NCI-H526 treated with DMSO at 0.1 percent for 48 hours (cell line): ENCODE measurements at places on chromosomes 4 and X.

DNA sequence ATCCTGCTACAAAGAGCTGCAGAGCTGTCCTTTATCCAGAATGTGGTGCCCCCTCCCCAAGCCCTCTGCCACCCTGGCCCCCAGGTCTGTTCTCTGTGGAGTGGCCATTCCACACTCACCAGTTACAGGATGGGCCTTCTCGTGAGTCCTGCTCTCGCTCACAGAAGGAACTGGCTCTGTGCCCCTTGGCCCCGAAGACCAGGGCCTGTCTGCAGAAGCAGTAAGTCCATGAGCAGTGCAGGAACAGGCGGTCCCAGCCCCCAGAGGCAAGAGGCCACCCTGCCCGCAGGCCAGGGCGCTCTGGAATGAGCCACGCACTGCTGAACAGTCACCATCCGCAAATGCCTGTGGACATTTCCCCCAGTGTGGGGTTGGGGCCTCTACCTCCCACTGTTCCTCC, 92.2 kb downstream of the DCTD start:
- DNase-seq, result no peak

DNA sequence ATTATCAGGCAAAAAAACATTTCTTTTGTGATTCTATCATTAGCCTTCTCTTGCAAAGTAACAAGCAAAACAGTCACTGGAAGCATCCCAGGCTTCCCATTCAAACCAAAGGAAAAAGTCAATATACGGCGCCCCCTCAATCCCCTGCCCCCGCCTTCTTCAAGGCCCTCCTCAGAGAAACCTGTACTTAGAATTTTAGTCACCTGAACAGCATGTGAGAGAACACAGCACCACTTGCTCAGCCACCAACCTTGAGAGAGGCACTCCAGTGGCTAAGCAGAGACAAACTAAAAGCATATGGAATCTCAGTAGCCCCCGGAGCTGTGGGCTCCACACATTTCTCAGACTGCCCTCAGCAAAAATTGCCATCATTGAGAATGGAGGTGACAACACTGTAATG, 25.2 kb downstream of the LEF1 start:
- no peak for DNase-seq

DNA sequence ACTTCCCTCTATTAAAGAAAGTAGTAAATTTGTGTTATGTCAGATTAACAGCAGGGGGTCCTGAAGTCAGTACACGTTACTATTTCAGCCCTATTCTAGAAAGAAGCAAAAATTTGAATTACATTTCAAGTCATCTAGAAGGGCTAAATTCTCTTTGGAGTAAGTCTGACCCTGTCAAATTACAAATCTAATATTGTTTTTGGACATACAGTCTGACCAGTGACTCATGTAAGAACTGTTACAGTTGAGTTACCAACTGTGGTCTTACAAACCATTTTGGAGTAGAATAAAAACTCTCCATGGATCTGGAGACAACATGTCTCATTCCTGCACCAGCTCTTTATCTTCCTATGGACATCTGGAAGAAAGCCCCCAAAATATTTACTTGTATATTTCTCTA, 36.0 kb upstream of the GYPA start:
- no peak for DNase-seq

DNA sequence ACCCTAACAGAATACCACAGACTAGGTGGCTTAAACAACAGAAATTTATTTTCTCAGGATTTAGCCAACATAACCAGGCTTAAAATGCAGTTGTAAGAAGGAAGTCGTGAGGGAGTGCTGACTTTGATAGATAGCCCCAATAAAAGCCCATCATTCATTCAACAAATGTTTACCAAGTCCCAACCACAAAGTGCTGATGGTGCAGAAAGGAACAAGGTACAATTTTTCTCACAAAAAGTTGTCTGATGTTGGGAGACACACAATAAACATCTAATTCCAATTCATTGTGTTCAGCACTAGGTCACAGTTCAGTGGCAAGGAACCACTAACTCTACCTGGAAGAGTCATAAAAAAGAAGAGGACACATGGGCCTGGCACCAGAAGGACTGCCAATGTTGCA, 42.2 kb downstream of the AKAP4 start:
- no peak for DNase-seq

DNA sequence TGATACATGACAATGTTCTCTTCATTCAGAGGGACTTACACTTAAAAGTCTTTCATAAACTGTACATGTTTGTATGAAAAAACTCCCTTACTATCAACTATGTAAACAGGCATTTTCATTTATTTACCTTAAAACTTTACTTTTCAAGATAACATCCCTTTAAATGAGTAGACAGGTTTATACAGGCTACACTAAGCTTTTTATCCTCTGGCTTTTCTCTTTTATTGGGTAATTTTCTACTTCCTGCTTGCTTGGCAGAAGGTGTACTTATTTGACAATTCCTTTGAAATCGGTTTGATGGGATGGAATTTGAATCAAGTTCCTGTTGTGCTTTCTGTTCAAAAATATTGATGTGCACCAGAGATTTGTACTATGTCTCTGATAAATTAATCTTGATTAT, 81.4 kb downstream of the PTPN13 start:
- no peak for DNase-seq

- no peak for DNase-seq
Observed at GRCh38 chrX:119455264-119455663, 13.0 kb upstream of the SLC25A5 start.

DNA sequence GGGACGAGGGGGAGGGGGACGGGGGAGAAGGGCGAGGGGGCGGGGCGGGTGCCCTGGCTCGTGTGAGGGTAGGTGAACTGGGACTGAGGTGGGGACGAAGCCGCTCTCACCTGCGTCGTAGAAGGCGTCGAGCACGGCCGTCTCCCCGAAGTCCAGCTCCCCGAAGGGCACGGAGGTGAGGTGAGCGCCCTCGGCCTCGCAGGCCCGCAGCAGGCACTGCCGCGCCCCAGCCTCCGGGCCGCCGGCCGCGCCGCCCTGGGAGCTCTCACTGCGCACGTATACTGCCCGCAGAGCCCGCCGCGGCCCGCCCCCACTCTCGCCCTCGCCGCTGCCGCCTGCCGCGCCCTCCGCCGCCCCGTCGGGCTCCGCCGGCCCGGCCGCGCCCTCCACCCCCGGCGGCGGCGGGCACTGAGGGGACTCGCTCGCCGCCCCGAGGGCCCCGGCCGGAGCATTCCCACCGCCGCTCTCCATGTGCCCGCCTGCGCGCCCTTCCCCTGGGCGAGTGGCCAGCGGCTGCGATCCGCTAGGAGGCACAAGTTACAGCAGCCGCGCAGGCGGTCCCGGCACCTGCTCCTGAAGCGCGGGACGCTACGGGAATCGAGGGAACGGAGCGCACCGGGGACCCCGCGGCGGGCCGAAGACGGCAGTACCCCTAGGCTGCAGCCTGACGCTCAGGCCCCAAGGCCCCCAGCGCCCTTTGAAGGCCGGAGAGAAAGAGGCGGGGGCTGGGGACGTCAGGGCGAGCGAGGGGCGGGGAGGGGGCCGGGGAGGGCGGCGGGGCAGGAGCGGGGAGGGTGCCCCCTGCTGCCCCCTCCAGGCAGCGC, at the start of gene MAP3K15:
Gene MAP3K15, minus strand, starts transcription at position 718 of the 824 bp plus-strand sequence. Its CDS starts 247 bp downstream, at position 471.
- DNase-seq, result no peak

GRCh38 chrX:69319376-69319775, 154.1 kb upstream of the PJA1 start:
- DNase-seq, result no peak

DNA sequence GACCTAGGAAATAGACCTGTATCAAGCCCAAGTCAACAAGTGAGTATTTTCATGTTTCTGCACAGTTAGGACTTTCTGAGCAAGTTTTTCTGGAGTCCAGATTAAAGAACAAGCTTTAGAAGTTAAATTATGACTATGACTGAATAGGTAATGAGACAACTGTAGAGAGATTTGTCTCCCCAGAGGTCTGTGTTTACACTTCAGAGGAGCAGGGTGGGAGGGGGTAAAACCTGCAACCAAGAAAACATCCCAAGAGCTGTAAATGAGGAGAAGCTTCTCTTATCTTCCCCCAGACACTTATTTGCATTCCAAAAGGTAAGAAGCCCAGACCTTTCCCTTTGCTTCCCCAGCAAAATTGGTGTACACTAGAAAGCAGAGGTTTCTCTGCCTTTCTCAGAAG, 22.1 kb upstream of the CEP135 start:
- no peak for DNase-seq

DNA sequence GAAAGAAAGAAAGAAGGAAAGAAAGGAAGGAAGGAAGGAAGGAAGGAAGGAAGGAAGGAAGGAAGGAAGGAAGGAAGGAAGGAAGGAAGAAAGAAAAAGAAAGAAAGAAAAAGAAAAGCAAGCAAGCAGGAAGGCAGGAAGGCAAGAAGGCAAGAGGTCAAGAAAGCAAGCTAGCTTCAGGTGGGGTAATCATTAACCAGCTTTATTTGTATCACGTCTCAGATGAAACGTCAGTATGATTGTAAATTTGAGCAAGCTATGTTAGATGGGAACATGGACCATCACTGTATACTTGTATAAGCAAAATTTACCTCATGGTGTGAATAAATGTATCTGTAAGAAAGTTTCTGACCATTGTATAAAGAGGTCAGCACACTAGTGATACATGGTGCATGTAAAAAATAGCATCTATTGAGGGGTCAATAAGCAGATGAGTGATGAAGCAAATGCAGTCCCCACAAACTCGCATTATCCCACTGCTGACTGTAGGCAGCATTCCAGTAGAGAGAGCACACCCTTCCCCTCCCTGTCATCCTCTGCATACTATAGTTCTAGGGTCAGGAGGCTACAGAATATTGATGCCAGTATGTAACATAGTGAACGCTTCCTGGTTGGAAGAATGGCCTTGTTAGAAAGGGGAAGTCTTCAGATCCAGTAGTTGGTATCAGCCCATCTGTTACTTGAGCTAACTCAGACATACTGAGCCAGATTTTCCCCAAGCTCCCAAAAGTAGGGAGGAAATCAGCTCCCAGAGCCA, 16.5 kb upstream of the KLHL34 start:
- no peak for DNase-seq

DNA sequence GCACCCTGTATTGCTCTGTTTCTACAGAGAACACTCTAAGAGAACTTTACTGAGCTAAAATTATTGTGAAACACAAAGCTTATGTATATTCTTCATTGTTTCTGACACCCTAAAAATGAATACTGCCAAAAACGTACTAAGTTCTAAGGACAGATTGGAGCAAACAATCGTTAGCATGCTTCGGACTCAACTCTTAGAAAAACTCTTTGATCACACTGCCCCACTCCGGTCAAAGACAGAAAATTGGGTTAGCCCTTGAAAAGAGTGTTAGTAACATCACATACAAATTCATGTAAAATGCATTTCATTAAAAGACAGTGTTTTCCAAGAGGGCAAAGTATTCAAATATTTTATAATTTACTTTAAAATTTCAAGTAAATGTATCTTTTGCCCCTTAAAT, 177.4 kb downstream of the DCHS2 start:
- no peak for DNase-seq

GRCh38 chr4:187046471-187046870, 322.8 kb upstream of the FAT1 start:
- no peak for DNase-seq

DNA sequence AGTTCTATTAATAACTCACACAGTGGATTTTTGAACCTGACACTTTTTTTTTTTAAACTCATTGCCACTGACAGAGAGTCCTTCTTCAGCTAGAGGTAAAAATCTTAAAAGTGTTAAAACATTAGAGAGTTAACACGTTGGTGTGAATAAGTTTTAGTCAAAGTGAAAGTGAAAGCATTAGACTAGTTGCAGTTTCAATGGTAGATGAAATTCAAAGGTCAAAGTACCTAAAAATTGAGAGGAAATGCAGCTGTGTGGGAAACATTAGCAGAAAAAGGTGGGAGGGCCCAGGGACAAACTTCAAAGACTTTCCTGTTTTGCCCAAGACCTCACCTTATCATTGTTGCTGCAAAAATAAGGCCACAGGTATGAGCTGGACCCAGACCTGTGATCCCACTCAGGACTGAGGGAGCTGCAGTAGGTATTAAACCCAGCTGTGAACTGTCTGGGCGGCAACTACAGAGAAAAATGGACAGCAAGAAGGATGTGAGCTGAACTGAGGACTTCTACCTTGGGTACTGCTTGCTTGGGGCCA, 17.6 kb upstream of the GABRA4 start:
- DNase-seq, result no peak

- DNase-seq, result no peak
Observed at GRCh38 chr4:1300466-1301455, 11.1 kb downstream of the MAEA start.

- no peak for DNase-seq
Observed at GRCh38 chrX:154401918-154402621, 3.9 kb downstream of the RPL10 start.

GRCh38 chrX:140762061-140762460, 52.5 kb downstream of the LINC00632 start:
- DNase-seq, result no peak

DNA sequence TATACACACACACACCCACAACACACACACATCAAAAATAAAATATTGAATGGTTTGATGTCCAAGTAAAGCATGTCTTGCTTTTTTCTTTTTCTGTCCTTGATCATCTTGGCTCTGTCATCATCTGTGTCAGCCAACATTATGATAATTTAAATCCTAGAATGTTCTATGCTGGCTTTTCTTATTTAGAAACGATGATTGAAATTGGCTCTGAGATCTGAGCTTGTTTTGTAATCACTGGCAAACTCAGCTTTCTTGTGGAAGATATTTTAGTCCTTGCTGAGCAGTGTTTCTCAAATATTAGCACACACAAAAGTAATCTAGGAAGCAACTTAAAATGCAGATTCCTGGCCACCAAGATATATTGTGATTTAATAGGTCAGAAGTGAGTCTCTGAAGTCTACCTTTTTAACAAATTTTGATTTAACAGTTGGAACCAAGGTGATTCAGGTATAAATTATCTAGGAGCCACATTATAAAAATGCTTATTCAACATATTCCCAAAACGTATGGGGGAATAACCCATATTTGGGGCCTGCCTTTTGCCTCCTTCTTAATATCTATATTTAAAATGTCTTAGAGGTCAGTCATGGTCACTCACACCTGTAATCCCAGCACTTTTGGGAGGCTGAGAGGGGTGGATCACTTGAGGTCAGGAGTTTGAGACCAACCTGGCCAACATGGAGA, 24.0 kb upstream of the DSPP start:
- no peak for DNase-seq

- no peak for DNase-seq
Observed at GRCh38 chrX:132214518-132214917, 4.7 kb downstream of the RAP2C start.

GRCh38 chrX:110962451-110962850, 133.5 kb upstream of the PAK3 start:
- DNase-seq, result no peak

- DNase-seq, result no peak
Observed at GRCh38 chr4:8463811-8464210, 23.2 kb downstream of the TRMT44 start.

DNA sequence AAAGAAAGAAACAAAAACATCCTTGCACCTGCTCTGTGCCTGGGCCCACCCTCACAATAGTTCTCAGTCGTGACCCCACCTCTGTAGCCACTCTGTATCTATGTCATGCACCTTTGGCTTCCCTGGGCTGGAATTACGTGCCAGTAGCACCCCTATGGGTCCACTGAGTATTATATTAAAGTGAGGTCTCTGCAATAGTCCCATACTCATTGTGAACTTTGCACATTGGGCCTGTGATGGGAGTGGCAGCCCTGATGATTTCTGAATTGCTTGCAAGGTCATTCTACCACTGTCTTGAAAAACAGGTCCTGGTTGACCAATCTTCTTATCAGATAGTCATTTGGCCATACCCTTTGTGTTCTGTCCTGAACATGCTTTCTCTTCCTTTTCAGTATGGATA, 1012.1 kb downstream of the RAB28 start:
- no peak for DNase-seq

GRCh38 chr4:146520896-146521540, 722 bp downstream of the SLC10A7 start:
- DNase-seq, result peak; percentile 61

GRCh38 chr4:3168029-3168428, 80.9 kb upstream of the MSANTD1 start:
- no peak for DNase-seq

GRCh38 chr4:26035921-26036320, 121.9 kb downstream of the SMIM20 start:
- DNase-seq, result no peak
